ENCODE measurements at places on chromosomes 7 and 10.

DNA sequence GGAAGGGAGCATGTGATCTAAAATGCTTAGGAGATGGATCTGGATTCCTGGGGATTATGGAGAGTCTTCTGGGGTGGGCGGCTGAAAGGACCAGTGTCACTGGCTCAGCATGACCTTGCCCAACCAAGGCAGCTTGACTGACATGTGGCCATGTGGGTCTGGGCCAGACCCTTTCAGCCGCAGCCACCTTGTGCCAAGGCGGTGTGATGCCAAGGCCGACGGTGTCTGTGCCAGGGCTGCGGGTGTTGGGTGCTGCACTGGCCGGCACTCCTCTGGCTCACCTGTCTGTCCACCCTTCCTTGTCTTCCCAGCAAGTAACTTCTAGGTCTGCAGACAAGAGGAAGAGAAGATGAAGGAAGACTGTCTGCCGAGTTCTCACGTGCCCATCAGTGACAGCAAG is 8.8 kb downstream of the DEPP1 start:
- no peak for DNase-seq

DNA sequence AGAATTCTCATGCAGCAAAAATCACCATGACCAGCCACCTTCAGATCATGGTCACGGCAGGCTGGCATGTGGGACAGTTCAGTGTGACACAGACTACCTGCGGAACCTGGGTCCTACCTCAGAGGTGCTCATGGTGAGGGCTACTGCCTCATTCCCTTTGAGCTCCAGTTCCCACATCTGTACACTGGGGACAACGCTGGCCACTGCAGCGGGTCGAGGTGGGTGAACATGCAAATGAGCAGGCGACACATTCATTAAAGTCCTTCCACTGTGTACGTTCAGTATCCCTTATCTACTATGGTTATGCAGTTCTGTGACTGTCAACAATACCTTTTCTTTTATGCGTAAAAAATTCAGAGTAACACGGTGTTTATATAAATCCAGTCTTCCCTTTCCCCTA is 218.7 kb upstream of the AOAH start:
- no peak for DNase-seq

GRCh38 chr10:3226960-3227744 is 54.6 kb upstream of the PITRM1 start:
- DNase-seq = peak; percentile 84

GRCh38 chr7:142890874-142891485 is 5.4 kb upstream of the TRPV6 start:
- no peak for DNase-seq

GRCh38 chr7:42002654-42003053 is 234.4 kb downstream of the GLI3 start:
- no peak for DNase-seq
